Activated CD8-positive, alpha-beta T cell treated with anti-CD3 and anti-CD28 coated beads, Interleukin-2, amount 10 ng/mL, durations not matched to agents 7 days and 5 days (primary cell): ENCODE measurements at places on chromosomes 4 and X.

- no peak for DNase-seq
- no peak overlapping the region for H3K27ac ChIP-seq
- H3K27me3 ChIP-seq, result peaks cover 2% of the 10 kb centered on the region
- H3K4me3 ChIP-seq, result no peak overlapping the region
Observed at GRCh38 chr4:152705903-152706302, 26.1 kb upstream of the TMEM154 start.

DNA sequence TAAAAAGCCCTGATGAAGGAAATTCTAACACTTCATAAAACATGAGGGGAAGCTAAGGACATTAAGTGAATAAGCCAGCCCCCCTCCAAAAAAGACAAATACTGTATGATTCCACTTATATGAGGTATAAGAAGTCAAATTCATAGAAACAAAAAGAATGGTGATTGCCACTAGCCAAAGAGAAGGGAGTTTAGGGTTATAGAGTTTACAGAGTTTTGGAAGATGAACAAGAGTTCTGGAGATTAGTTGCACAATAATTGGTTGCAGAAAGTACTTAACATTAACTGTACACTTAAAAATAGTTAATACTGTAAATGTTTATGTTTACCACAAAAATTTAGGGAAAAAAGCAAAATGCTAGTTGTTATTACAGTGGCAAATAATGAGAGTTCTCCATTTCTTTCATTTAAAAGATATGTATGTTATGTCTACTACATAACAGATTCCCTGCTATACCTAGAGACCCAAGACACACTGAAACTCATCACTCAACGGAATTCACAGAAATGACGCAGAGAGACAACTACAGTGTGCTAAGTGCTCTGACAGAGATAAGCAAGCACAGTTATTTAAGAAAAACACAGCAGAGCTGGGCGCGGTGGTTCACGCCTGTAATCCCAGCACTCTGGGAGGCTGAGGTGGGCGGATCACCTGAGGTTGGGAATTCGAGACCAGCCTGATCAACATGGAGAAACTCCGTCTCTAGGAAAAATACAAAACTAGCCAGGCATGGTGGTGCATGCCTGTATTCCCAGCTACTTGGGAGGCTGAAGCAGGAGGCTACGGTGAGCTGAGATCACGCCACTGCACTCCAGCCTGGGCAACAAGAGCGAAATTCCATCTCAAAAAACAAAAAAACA is 37.2 kb downstream of the EIF4E start:
- H3K4me1 ChIP-seq, result no peaks in the 10 kb centered on the region
- peaks cover 63% of the 10 kb centered on the region for H3K36me3 ChIP-seq
- DNase-seq, result no peak
- H3K27ac ChIP-seq, result no peak overlapping the region
- H3K4me3 ChIP-seq, result no peak overlapping the region

- H3K4me1 ChIP-seq, result peaks cover 22% of the 10 kb centered on the region
- peak overlapping the region; percentile 59 for H3K4me3 ChIP-seq
- no peaks in the 10 kb centered on the region for H3K27me3 ChIP-seq
- H3K27ac ChIP-seq, result peak overlapping the region; percentile 69
- DNase-seq, result peak; percentile 93
Observed at GRCh38 chrX:1453951-1454785, 1.5 kb upstream of the ASMTL start.

- no peaks in the 10 kb centered on the region for H3K27me3 ChIP-seq
- H3K36me3 ChIP-seq, result no peaks in the 10 kb centered on the region
- DNase-seq, result no peak
Observed at GRCh38 chr4:12586242-12587006, 897.7 kb downstream of the RAB28 start.

DNA sequence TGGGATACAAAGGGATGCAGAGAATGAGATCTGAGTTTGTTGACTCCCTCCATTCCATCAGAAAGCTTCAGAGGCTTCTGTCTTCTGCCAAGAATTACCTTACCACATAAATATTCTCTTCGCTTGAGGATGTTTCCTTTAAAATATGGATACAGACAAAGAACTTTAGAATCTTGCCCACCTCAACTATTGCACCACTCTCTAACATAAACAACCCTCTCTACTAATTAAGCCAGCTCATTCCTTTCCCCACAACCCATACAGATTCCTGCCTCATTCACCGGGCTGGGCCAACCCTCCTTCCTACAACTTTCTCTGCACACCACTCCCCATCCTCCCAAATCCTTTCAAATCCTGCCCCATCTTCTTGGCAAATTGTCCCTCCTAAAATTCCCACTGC is 315.8 kb downstream of the RAB28 start:
- no peaks in the 10 kb centered on the region for H3K27me3 ChIP-seq
- no peaks in the 10 kb centered on the region for H3K4me1 ChIP-seq
- no peak for DNase-seq
- no peak overlapping the region for H3K4me3 ChIP-seq

DNA sequence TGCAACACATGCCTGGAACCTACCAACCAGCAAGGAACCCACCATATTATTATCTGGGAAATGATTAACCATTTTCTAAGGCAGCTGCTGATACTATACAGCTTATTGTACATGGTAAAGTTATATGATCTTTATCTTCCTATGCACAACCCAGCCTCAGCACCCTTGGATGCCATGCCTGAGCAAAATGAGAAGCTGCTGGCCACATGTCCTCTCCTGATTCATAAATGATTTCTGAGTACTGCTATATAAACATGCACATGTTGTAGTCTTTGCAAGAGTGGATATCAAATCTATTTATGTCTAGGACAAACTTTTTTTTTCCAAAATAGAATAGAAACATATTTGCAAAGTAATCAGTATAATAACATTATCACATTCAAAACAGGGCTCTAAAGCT is 1043.6 kb downstream of the CCSER1 start:
- no peak for DNase-seq
- no peak overlapping the region for H3K4me3 ChIP-seq
- no peaks in the 10 kb centered on the region for H3K4me1 ChIP-seq
- H3K27ac ChIP-seq, result no peak overlapping the region
- H3K27me3 ChIP-seq, result no peaks in the 10 kb centered on the region

GRCh38 chrX:79081895-79082512 is 62.5 kb upstream of the GPR174 start:
- peak; percentile 49 for DNase-seq
- H3K27ac ChIP-seq, result peak overlapping the region; percentile 71

DNA sequence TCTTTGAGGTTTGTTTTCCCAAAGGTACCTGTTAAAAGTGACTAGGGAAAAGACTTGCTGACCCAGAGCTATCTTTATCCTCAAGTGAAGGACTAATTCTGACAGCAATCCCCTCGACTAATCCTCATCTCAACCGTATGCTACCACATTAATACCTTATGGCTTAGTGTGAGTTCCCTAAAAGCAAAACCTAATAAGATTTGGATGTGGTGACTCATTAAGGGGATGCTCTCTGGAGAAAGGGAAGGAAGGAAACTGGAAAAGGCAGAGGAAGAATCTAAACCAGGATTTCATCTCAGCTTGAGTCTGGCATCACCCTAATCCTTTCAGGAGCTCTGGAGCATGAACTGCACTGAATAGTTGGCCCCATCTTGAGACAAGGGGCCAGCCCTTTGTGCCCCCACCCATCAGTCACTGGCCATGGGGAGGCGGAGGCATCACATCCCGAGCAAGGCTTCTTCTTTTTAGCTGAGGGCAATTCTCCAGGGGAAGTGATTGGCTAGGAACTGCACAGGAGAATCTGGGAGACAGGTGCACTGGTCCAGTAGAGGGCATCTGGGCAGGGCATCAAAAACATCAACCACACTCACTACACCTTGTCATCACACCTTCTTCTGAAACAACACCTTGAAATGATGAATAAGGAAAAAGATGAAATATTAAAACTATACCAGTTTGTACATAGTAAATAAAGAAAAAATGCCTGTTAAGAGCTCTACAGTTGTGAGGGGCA is 6.9 kb upstream of the BBS7 start:
- DNase-seq, result no peak
- no peak overlapping the region for H3K27ac ChIP-seq
- H3K27me3 ChIP-seq, result peaks cover 38% of the 10 kb centered on the region
- no peaks in the 10 kb centered on the region for H3K36me3 ChIP-seq
- no peak overlapping the region for H3K4me3 ChIP-seq

GRCh38 chrX:24276015-24276414 is 37.9 kb downstream of the SUPT20HL2 start:
- H3K4me1 ChIP-seq, result no peaks in the 10 kb centered on the region
- no peak overlapping the region for H3K4me3 ChIP-seq
- DNase-seq, result no peak
- H3K27ac ChIP-seq, result no peak overlapping the region

GRCh38 chrX:110321081-110321480 is 3.2 kb upstream of the AMMECR1 start:
- no peaks in the 10 kb centered on the region for H3K27me3 ChIP-seq
- peaks cover 6% of the 10 kb centered on the region for H3K4me1 ChIP-seq
- DNase-seq, result no peak
- no peak overlapping the region for H3K27ac ChIP-seq
- H3K36me3 ChIP-seq, result no peaks in the 10 kb centered on the region

- H3K27ac ChIP-seq, result peak overlapping the region; percentile 41
- peaks cover 42% of the 10 kb centered on the region for H3K4me1 ChIP-seq
- peaks cover 16% of the 10 kb centered on the region for H3K36me3 ChIP-seq
Observed at GRCh38 chrX:45849261-45849862, 648.7 kb upstream of the DIPK2B start.

- H3K4me3 ChIP-seq, result peak overlapping the region; percentile 80
- peaks cover 13% of the 10 kb centered on the region for H3K4me1 ChIP-seq
- DNase-seq, result peak; percentile 67
- peak overlapping the region; percentile 62 for H3K27ac ChIP-seq
- H3K36me3 ChIP-seq, result peaks cover 16% of the 10 kb centered on the region
- H3K27me3 ChIP-seq, result no peaks in the 10 kb centered on the region
Observed at GRCh38 chrX:74293343-74293946, 10.5 kb upstream of the ZCCHC13 start.

DNA sequence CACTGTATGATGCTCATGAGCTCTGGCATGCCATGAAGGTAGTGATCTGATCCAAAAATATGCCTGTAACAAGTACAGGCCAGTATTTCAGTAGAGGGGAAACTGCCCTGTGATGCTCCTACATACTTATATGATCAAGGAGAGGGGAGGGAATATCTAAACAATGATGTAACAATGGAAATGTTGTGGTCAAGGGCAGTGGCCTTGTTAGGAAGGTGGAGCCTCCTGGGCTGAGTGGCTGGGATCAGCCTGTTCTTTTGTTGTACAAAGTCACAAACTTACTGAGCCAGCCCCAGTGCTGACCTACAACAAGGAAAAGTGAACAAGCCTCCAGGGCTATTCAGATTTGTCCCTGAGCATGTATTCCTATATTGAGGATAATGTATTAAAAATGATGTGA is 70.3 kb downstream of the ANXA10 start:
- no peak for DNase-seq
- H3K36me3 ChIP-seq, result no peaks in the 10 kb centered on the region
- H3K27ac ChIP-seq, result no peak overlapping the region

DNA sequence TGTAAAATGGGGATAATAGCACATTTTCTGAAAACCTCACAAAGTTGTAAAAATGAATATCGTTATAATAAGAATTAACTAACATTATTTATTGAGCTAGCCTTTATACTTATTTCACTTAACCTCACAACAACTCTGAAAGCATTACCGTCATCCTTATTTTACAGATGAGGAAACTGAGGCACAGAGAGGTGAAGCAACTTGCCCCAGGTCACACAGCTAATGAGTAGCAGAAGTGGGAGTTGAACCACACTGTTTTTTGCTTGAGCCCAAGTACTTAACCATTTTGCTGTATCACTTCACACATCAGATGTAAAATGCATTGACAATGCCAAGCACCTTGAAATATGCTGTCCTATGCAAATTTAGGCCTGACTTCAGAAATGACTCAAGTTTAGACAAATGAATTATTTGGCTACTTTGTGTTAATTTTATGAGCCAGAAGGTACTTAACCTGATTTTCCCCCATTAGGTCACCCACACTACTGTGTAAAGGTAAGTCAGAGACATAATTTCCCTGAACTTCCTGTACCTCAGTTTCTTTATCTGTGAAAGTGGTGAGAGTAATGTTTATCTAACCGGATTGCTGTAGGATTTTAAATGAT is 23.1 kb downstream of the CD40LG start:
- no peak overlapping the region for H3K27ac ChIP-seq
- DNase-seq, result no peak
- peaks cover 89% of the 10 kb centered on the region for H3K36me3 ChIP-seq
- H3K4me3 ChIP-seq, result no peak overlapping the region
- H3K4me1 ChIP-seq, result peaks cover 56% of the 10 kb centered on the region

DNA sequence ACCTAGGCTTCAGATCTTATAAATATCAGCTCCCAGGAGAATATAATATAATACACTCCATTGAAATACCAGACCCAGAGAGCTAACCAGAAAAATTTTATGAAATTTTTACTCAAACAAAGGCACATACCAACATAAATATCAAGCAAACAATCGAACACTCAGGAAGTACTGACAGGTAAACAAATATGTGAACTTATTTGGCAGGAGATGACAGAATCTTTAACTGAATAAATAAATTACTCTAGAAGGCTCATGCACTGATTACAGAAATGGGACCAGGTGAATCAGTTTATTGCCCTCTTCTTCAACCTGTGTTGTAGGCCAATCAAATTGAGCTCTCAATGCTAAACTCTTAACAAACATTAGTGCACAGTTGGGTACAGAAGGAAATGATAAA is 225.2 kb upstream of the PABPC4L start:
- H3K27me3 ChIP-seq, result no peaks in the 10 kb centered on the region
- DNase-seq, result no peak
- no peaks in the 10 kb centered on the region for H3K4me1 ChIP-seq
- H3K27ac ChIP-seq, result no peak overlapping the region
- H3K4me3 ChIP-seq, result no peak overlapping the region

DNA sequence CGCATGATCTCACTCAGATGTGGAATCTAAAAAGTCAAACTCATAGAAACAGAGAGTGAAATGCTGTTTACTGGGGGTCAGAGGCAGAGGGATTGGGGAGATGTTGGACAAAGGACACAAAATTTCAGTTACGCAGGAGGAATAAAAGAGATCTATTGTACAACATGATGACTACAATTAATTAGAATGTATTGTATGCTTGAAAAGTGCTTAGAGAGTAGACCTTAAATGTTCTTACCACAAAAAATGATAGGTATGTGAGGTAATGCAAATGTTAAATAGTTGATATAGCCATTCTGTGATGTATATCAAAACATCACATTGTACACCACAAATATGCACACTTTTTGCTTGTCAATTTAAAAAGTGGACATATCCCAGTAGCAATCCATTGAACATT is 36.1 kb upstream of the PHKA2 start:
- no peaks in the 10 kb centered on the region for H3K4me1 ChIP-seq
- H3K36me3 ChIP-seq, result no peaks in the 10 kb centered on the region
- H3K27ac ChIP-seq, result no peak overlapping the region
- DNase-seq, result no peak
- no peaks in the 10 kb centered on the region for H3K27me3 ChIP-seq
- H3K4me3 ChIP-seq, result no peak overlapping the region

- no peaks in the 10 kb centered on the region for H3K4me1 ChIP-seq
- H3K4me3 ChIP-seq, result no peak overlapping the region
- H3K27ac ChIP-seq, result no peak overlapping the region
- no peaks in the 10 kb centered on the region for H3K27me3 ChIP-seq
- no peaks in the 10 kb centered on the region for H3K36me3 ChIP-seq
Observed at GRCh38 chrX:87265518-87265917, 252.1 kb upstream of the KLHL4 start.
